Stimulated activated naive CD8-positive, alpha-beta T cell treated with anti-CD3 and anti-CD28 coated beads, Interleukin-15, Interleukin-2, amounts not matched to agents 100 U/mL and 50 U/mL, for 24 hours (primary cell): ENCODE measurements at places on chromosomes 4 and X.

DNA sequence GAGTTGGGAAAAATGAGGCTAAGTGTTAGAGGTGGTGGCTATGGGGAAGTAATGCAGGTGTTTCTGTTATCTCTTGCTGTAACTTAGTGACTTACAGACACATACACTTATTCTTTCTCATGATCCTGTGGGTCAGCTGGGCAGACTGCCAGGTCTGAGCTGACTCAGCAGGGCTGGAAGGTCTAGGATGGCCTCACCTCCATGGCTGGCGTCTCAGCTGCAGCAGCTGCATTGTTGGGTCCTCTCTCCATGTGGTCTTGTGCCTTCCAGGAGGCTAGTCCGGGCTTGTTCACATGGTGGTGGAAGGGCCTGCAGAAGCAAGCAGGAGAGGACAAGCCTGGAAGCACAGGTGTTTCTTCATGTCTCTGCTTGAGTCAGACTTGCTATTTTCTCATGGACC is 172.7 kb downstream of the NHS start:
- no peak for DNase-seq

DNA sequence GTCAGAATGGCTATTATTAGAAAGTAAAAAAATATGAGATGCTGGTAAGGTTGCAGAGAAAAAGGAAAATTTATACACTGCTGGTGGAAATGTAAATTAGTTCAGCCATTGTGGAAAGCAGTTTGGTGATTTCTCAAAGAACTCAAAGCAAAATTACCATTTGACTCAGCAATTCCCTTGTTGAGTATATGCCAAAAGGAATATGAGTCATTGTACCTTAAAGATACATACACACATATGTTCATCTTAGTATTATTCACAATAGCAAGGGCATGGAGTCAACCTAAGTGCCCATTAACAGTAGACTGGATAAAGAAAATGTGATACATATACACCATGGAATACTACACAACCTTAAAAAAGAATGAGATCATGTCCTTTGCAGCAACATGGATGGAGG is 148.2 kb downstream of the COMMD8 start:
- DNase-seq: no peak

DNA sequence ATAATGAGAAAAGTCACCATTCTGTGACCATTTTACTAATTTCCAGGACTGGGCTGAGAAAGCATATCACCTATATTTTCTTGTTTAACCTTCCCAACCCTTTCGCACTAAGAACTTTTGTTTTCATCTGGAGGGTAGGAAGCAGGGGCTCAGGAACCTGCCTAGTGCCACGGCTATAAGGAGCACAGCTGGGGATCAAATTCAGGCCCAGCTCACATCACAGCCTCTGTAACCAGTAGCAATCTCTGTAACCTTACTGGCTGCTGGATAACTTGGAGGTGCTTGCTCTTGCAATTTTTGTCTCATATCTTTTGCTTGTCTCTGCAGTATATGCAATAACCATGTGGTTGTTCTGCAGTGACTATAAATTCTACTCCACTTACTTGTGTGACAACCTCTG is 76.7 kb upstream of the PLAC1 start:
- no peak for DNase-seq

- DNase-seq: no peak
Measured at GRCh38 chr4:7214359-7214758, 22.0 kb downstream of the SORCS2 start.

- no peak for DNase-seq
Measured at GRCh38 chr4:13032936-13033335, 451.2 kb downstream of the RAB28 start.

GRCh38 chr4:100098011-100098545 is 92.2 kb downstream of the DDIT4L start:
- DNase-seq: no peak

GRCh38 chr4:151034829-151035228 is 19.7 kb upstream of the LRBA start:
- no peak for DNase-seq

- DNase-seq: no peak
Measured at GRCh38 chr4:93384241-93384640, 444.3 kb upstream of the ATOH1 start.

DNA sequence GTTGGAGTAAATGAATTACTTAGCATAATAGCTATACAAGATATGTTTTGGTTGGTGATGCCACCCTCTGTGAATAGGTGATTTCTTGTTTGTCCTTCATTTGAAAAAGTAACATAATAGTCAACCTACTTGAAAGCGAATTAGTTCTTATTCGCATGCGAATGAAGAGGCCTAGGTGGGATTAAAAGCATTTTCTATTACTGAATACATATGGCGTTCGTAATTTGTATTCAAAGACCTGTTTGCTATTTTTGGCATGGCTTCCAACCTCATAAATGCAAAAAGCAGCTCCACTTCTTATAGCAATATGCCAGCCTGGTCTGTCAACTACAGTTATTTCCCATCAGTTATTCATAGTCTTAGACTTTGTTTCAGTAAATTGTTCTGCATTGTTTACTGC is 261.3 kb downstream of the TENM3 start:
- DNase-seq: no peak

DNA sequence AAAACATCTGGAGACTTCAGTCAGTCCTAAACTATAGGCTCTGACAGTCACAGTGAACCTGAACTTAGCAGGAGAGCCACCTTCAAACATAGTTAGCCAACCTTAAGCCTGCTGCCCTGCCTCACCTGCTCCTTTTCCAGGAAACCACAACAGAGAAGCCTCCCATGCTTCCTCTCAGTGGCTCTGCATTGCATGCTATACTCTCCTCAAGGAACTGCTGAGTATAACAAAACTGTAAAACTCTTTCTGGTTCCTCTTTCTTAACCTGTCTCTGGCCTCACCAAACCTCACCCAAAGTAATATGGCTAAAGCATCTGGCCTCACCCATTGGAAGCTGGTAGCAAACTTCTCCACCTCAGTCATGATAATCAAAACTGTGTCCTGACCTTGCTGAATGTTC is 122.1 kb downstream of the ANKRD50 start:
- no peak for DNase-seq

GRCh38 chr4:172521248-172521647 is 647.4 kb upstream of the GALNT7 start:
- no peak for DNase-seq

GRCh38 chrX:110216027-110216426 is 101.9 kb downstream of the AMMECR1 start:
- no peak for DNase-seq

DNA sequence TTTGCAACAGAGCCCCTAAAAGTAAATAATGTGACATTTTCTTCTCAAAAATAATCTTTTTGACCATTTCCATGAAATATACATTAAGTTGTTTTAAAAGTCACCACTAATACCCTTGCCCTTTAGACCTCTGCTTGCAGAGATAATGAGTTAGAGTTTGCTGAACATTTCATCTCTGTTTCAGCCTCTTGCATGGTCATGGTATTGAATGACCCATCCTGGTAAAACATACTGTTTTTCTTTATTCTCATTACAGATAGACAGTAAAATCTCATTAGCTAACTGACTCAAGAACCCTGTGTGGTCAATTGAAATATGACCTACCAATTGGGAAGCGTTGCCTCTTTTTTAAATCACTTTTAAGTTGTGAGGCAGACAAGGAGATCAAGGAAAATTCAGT is 916.7 kb downstream of the PDHA2 start:
- no peak for DNase-seq

- no peak for DNase-seq
Measured at GRCh38 chr4:73751166-73751565, 10.8 kb downstream of the CXCL8 start.

- DNase-seq: no peak
Measured at GRCh38 chr4:38531141-38531727, 132.8 kb upstream of the KLF3 start.

DNA sequence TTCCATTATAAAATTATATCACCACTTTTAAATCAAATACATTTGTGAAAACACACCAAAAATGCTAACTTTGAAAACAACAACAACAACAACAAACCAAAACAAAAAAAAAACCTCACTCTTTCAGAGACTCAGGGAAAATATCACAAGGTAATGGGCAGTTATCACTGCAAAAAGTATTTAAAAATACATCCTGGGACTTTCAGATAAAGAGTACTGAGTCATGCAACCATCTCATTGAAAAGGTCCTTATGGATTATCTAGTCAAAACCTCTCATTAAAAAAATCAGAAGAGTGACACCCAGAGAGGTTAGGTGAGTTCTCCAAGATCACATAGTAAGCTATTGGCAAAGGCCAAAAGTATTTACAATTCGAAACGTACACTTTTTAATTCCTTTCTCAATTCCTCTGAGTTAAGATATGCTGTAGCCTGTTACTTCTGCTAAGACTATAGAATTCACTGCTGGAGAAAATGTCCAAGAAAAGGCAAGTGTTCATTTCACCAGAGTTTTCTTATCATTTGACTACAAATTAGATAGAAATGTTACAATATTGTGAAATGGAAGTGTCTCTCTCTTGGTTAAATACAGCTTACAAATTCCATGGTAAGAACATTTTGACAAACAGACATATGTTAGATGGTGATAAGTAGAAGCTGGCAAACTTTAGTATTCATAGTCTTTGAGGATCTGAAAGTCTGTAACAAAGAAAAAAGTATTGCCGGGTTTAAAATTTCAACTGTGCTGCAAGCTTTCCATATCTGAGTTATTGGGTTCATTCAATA is 9.3 kb downstream of the STX18 start:
- DNase-seq: no peak

DNA sequence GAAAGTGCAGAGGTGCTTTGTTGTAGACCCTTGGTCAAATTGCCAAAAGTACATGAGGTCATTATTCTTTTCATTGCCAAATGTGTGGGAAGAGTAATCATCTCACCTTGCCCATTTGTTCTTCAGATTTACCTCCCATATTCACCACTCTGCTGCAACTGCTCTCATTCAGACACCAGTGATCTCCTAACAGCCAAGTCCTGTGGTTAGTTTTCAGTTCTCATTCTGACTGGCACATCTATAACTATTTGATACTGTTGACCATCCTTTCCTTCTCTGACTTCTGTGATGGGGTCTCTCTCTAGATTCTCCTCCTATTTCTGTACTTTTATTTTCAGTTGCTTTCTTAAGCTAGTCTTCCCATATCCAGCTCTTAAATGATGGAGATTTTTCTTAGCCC is 39.8 kb downstream of the GRIA3 start:
- DNase-seq: no peak

DNA sequence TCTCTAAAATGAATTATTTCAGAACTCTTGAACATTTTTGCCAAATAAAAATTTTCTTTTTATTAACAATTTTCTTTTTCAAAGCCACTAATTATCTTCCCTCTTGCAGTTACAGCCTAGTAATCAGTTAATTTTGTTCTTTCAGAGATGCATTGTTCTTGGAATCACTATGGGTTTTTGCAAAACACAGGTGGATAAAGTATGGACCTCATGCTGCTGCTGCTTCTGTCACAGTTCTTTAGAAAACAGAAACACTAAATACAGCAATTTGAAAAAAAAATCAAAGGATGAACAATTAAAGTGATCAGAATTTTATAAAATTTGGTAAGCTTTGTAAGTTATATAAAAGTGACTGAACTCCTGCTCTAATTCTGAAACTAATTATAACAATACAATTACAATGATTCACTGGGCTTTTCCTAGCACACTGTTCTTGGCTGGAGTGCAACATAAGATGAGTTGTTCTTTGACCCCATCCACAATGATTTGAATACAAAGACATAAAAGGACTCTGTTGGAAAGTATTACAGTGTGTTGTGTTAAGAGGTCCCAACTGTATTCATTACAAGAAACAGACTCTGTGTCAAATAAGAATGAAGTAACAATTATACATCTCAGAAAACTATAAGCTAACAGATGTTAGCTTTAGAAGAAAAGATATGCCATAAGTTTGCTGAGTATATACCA is 59.4 kb upstream of the GK2 start:
- DNase-seq: no peak

- DNase-seq: no peak
Measured at GRCh38 chr4:15658136-15658770, 3.1 kb upstream of the FBXL5 start.

DNA sequence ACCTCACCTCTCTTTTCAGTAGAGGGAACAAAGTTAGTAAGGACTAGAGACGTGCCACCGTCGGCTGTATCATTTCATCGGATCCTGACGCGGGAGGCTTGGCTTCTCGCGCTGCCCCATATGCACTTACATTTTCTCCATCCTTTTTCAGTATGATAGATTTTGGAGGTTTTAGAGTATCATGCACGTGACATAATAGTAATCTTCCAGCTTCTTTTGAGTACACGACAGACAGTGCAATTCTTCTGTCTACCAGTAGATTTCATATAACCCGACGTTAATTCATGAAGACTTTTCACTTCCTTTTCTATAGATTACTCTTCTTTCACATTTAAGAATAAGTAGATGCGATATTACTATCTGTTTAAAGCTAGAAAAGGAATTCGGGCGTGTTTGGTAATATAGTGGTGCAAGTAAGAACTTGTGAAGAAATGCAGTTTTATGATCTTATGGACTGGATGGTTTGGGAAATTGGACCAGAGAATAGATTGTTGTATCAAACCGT is 1.0 kb downstream of the CDS1 start:
- DNase-seq: no peak

DNA sequence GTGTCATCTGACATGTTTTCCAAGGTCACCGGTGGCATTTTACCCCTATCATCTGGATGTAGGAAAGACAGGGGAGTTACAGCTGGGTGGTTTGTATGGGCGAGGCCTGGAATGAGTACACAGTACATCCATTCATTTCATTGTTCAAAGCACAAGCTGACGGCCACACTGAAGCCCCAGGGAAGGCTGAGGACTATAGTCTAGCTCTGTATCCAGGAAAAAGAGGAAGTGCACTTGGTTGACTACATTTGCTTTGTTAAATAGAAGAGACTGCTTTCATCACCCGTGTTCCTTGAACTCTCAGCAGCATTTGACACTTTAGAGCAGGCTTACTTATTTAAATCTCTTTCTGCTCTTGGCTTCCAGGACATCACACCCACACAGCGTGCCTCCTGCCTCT is 1041.0 kb upstream of the TENM3 start:
- DNase-seq: no peak

GRCh38 chrX:138485767-138486166 is 225.8 kb downstream of the FGF13 start:
- no peak for DNase-seq

GRCh38 chr4:173211838-173212237 is 43.2 kb downstream of the GALNT7 start:
- DNase-seq: no peak

DNA sequence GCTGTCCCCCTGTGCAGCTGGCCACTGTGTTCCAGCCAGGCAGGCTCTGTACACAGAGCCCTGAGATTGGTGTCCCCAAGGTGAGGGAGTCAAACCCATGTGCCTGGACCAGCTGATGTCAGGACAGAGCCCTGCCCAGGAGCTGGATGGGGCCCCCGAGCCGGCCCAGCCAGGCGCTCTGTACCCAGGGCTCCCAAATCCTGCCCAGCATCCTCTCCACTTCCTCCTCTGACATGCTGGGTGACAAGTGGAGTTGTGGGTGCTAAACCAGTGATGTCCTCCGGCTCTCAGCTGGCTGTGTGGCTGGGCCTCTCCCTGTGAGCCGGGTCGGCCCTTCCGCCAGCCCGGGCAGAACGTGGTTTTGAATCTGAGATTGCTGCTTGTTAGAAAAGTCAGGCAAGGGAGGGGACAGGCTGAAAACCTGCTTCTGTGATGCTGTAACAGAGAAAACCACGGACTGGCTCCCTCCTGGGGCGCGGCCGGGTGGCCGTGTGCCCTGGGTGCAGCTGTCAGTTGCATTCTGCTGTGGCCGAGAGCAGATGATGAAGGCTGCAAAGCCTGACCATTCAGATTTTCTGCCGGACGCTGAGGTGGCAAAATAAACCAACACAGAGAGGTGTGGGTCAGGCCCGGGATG is 7.9 kb upstream of the CPLX1 start:
- no peak for DNase-seq
